ENCODE measurements at places on chromosomes 13 and 19. TPM values are rescaled to one million over a fixed set of nuclear protein-coding genes. Genes with fewer than 3 reads are reported as not detected.

DNA sequence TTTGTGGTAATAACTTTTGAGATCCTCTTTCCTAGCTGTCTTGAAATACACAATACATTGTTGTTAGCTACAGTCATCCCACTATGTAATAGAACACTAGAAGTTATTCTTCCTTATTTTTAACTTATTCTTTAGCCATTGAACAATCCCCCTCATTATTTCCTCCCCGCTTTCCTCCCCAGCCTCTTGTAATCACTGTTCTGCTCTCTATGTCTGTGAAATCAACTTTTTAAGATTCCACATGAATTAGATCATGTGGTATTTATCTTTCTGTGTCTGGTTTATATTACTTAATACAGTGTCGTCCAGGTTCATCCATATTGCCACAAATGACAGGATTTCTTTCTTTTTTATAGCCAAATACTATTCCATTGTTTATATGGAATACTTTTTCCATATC, 72.9 kb downstream of the SLC10A2 start:
- DNase-seq: no peak

The C1QTNF9B gene
- not detected for total RNA-seq

The DIAPH3 gene
- total RNA-seq: 27.1 TPM

DNA sequence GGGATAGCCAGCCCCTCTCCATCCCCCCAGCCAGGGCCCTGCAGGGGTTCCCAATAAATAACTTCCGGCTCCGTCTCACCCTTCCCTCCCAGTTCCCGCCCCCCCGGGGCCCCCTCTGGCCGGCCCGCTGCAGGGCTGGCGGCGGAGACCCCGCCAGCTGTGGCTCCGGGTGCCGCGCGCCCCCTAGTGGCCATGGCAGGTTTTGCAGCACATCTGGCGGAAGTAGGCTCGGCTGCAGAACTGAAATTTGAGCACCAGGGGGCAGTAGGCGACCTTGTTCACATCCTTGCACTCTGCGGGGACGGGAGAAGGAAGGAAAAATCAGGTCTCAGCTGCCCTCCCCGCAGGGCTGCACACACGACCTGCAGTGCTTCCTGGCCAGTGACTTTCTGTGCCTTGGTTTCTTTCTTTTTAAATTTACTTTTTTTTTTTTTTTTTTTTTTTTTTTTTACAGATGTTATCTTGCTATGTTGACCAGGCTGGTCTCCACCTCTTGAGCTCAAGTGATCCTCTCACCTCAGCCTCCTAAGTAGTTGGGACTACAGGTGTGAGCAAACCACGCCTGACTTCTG, 3.6 kb upstream of the MYO1F start:
- DNase-seq: peak; percentile 77

GRCh38 chr13:98544104-98544710, 32.7 kb downstream of the STK24 start:
- DNase-seq: no peak

GRCh38 chr13:76656056-76656455, 230.1 kb downstream of the KCTD12 start:
- no peak for DNase-seq

DNA sequence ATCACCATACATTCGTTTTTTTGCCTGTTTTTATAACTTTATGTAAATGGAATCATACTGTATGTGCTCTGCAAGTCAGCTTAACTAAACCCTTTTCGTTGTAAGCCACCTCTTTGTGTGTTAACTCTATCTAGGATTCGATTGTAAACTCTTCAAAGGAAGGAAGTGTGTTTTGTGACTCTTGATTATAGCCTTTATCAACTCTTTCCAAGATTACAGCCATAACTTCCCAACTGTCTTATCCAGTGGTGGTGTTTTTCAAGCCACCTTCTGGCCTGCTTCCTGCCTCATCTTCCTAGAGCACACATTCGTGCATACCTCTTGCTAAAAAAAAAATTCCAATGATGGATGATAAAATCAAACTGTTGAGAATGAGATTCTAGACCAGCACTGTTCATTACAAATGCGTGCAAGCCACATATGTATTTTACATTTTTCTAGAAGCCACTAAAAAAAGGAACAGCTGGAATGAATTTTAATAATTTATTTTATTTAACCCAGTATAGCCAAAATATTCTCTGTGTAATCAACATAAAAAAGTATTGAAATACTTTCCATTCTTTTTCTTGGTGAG, 12.0 kb upstream of the FBXL3 start:
- DNase-seq: no peak

DNA sequence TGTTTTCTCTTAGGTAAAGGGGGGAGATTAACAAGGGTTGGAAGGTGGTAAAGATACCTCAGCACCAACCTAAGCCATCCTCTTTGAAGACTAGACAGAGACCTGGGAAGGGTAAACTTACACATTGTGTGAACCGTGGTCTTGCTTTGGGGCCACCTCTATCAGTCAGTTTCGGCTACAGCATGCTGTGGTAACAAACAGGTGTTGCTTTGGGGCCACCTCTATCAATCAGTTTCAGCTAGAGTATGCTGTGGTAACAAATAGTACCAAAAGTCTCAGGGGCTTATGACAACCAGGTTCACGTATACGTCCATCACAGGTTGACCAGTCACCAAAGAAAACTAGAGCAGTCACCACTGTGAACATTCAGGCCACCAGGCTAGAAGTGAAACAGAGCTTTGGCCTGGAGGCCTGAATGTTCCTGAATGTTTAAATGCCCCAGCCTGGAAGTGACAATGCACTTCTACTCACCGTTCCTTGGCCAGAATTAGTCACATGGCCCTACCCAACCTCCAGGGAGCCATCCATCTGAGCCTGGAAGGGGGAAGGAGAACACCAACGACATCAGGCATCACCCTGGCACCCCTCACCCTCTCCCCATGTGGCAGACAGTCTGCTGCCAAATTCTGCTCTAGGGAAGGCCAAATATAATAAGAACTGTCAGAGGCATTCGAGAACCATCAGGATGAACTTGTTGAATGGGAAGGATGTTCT, 3.8 kb downstream of the FXYD7 start:
- DNase-seq: no peak

- peak; percentile 11 for DNase-seq
Measured at GRCh38 chr13:44274771-44275205, 98.8 kb upstream of the SERP2 start.

- no peak for DNase-seq
Measured at GRCh38 chr19:48271531-48272151, 1.8 kb downstream of the ZNF114 start.

- DNase-seq: no peak
Measured at GRCh38 chr13:113636266-113636963, 21.6 kb downstream of the ATP4B start.

DNA sequence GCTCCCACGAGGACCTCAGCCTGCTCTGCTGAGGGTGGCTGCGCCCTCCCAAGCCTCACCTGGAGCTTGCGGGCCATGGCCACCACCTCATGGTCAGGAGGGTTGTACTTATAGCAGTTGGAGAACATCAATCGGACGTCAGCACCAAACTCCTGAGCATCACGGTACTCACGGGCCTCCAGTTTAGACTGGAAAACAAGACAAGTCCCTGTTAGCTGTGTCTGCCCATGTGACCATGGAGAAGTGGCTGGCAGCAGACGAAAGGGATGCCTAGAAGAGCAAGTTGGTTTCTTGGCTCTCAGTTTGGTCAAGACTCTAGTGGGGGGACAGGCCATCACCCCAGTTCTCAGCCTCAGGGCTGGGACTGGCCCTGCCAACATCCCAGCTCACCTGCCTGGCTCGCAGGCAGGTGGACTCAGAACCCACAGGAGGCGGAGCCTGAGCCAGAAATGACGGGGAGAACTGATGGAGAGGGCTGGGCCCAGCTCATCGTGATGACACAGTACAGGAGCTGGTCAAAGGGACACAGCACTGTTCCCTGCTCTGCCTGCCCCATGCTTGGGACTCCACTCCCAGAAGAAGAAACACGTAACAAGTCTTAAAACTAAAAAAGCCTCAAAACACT, 31.2 kb upstream of the EPHX3 start:
- DNase-seq: no peak

GRCh38 chr19:38869836-38870607, 8.1 kb downstream of the RINL start:
- no peak for DNase-seq

DNA sequence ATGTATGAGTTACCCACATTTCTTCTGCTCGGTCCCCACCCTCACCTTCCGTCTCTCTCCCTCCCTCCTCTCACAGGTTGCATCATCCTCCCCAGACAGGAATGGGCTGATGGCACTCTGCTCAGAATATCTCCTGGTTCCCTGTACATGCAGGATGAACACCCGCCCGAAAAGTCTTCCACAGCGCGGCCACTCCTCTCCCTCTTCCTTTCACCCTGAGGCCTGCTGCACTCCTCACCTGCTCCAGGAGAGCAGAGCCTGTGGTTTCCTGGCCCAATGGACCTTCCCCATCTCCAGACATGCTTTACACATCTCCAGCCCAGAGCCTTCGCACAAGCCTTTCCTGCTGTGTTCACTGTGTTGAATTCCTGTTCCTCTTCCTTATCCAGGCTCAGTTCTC, 40.9 kb downstream of the GSX1 start:
- DNase-seq: no peak

- no peak for DNase-seq
Measured at GRCh38 chr13:42140494-42140893, 92.0 kb downstream of the DGKH start.

DNA sequence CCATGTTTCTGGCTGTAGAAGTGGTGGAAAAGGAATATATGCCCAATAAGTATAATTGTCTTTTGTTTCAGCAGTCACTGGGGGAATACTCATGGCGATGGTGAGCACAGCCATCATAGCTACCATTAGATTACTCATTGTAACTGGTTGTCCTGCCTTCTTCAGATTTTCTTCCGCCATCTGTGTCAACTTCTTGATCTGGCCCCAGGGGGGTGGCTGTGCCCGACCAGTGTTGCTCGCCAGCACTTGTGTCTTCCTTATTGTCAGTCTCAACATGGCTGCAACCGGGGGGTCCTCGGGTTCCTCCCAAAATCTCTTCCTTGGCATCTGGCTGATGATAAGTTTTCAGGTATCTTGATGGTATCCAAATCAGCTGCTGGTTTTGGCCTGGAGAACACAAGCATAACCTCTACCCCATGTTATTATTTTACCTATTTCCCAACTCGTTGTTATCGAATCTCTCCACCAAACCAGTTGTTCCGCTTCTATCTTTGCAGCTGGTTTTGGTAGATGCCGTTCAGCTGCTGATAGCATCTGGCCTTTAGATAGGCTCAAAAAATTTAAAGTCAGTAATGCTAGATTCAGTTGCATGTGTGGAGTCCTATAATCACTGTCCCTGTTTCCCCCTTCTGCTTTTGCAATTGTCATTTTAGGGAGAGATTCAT, 23.0 kb upstream of the IL17D start:
- DNase-seq: no peak

GRCh38 chr19:917323-918151, at the start of gene KISS1R:
KISS1R (plus strand) TSS chr19:917333; CDS start chr19:917503, 170 bp downstream.
- no peak for DNase-seq

DNA sequence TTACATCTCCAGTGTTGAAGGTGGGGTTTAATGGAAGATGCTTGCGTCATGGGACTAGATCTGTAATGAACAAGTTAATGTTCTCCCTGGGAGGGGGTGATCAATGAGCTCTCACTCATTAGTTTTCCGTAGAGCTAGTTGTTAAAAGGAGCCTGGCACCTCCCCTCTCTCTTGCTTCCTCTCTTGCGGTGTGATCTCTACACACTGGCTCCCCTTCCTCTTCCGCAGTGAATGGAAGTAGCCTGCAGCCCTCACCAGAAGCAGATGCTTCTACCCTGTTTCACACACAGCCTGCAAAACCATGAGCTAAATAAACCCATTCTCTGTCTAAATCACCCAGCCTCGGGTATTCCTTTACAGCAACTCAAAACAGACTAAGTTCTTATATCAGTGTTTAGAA, 318.8 kb downstream of the SLITRK1 start:
- no peak for DNase-seq

The ZNF600 gene
- 0.12 TPM for total RNA-seq

- DNase-seq: peak; percentile 35
Measured at GRCh38 chr19:42601811-42602443, 7.2 kb upstream of the CEACAM8 start.

The IL11 gene
- 9.4 TPM for total RNA-seq

DNA sequence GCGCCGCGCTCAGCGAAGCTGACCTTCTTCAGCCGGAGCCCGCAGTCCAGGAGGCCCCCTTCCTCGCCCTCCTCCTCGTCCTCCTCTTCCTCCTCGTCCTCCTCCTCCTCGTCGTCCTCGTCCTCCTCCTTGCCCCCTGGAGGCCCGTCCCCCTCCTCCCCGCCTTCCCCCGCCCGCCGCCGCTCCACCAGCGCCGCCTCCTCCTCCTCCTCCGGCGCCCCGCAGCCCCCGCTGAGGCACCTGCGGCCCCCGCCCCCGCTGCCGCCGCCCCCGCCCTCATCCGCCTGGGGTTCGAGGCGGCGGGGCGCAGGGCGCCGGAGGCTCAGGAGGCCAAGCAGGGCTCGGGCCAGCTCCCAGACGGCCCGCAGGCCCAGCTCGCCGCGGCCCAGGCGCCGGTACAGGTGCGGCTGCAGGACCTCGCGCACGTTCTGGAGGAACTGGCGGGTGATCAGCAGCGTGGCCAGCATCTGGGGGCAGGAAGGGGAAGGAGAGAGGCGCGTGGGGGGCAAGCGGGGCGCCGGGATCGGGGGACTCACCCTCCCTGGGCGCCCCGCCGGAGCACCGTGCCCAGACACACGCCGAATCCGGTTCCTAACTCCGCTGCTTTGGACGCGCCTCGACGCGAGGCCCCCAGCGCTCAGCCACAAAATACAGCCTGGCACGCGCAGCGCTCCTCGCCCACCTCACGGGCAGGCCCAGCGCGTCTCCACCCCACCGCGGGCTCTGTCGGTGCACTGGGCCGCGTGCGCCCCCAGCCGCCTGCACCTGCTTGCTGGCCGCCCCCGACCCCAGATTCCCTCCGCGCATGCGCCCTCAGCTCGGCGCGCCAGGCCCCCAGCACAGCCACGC, 5.9 kb downstream of the ANO8 start:
- DNase-seq: no peak

DNA sequence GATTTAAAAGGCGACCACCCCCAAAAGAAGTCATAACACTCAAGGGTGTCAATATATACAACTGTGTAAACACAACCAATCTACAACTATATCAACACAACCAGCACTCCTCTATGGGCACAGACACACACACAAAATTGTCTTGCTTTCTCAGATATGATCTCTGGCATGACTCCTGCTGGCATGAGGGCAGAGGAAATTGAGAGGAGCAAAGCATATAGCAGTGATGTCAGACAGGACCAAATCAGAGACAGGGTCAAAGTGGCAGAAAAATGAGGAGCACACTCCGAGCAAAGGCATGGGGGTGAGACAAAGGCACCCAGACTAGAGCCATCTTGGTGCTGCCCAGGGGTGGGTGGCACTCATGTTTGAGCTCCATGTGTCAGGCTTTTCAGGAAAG, 9.6 kb downstream of the IRGQ start:
- DNase-seq: no peak

DNA sequence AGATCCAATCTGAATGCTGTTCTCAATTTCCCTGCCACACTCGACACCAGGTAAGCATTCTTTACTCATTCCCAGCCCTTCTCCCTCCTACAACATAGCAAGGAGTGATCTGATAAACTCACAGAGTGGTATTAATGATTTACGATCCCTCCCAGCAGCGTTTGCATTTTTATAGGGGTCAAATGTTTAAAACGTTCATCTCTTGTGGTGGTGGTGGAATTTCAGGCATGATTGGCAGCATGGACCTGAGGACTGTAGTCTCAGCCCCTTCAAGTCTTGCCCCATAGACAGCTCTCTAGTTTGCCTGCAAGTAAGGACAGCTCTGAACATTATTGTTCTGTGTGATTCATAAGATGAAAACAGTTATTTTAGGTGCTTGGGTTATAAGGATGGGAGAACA, 565.7 kb downstream of the EFNB2 start:
- peak; percentile 58 for DNase-seq

- DNase-seq: no peak
Measured at GRCh38 chr13:94254737-94255136, 224.7 kb downstream of the DCT start.

All from A172 (cell line).